A549 treated with ZK216348 at 1 μM for 4 hours (cell line): ENCODE measurements at places on chromosomes 4 and X. TPM values are rescaled to one million over a fixed set of nuclear protein-coding genes. Genes with fewer than 3 reads are reported as not detected.

Gene ZNF185
- 6.7 to 8.8 TPM (median 7.8 TPM) in 5 replicates for total RNA-seq

Gene PLAC8
- total RNA-seq = 0.78 to 1.6 TPM (median 1.2 TPM) in 4 of 5 replicates, not detected in the other

Gene CDS1
- 0.41 to 0.92 TPM (median 0.61 TPM) in 5 replicates for total RNA-seq

Gene ESX1
- total RNA-seq = 0.14 to 0.16 TPM in 2 of 5 replicates, not detected in the others

Gene CXCL1
- 8.3 to 14.5 TPM (median 12.0 TPM) in 5 replicates for total RNA-seq

Gene CSN1S1
- total RNA-seq = not detected in 5 replicates

Gene SOWAHB
- not detected in 5 replicates for total RNA-seq

Gene PCDH19
- 0.02 to 0.06 TPM (median 0.04 TPM) in 3 of 5 replicates, not detected in the others for total RNA-seq

Gene PDE5A
- 0.09 to 0.37 TPM (median 0.23 TPM) in 5 replicates for total RNA-seq

Gene RTL3
- 0.08 TPM in 1 of 5 replicates, not detected in the others for total RNA-seq

Gene BEX1
- not detected in 5 replicates for total RNA-seq

Gene PRAF2
- 37.3 to 50.2 TPM (median 43.8 TPM) in 5 replicates for total RNA-seq

Gene CSAG3
- total RNA-seq = not detected in 5 replicates

Gene HAND2
- total RNA-seq = 0.12 to 0.62 TPM (median 0.31 TPM) in 5 replicates

Gene LGI2
- total RNA-seq = 0.06 to 0.38 TPM (median 0.22 TPM) in 5 replicates

Gene REPS2
- total RNA-seq = 0.50 to 2.2 TPM (median 0.81 TPM) in 5 replicates

Gene FOXR2
- total RNA-seq = not detected in 5 replicates

Gene MAGEA1
- total RNA-seq = 0.09 to 0.28 TPM (median 0.18 TPM) in 4 of 5 replicates, not detected in the other

Gene LINC00632
- 1.1 to 2.3 TPM (median 1.8 TPM) in 5 replicates for total RNA-seq

Gene NEUROG2
- not detected in 5 replicates for total RNA-seq

Gene VEGFD
- 0.20 to 0.58 TPM (median 0.47 TPM) in 5 replicates for total RNA-seq

Gene MBNL3
- total RNA-seq = not detected in 5 replicates

Gene CYTL1
- total RNA-seq = not detected in 5 replicates

Gene ADAM29
- not detected in 5 replicates for total RNA-seq

Gene TRAM1L1
- 0.18 to 0.66 TPM (median 0.56 TPM) in 5 replicates for total RNA-seq

Gene BEND4
- total RNA-seq = not detected in 5 replicates

Gene SCML2
- total RNA-seq = 6.8 to 8.9 TPM (median 7.3 TPM) in 5 replicates

Gene CXCL11
- not detected in 5 replicates for total RNA-seq

Gene ARAP2
- 0.34 to 1.1 TPM (median 0.65 TPM) in 5 replicates for total RNA-seq

Gene PSAPL1
- total RNA-seq = 0.14 to 0.29 TPM (median 0.22 TPM) in 4 of 5 replicates, not detected in the other

Gene TACR3
- not detected in 5 replicates for total RNA-seq

Gene SCRG1
- not detected in 5 replicates for total RNA-seq

Gene PCSK1N
- 14.2 to 57.6 TPM (median 52.0 TPM) in 5 replicates for total RNA-seq

Gene EPGN
- total RNA-seq = not detected in 5 replicates

Gene RIBC1
- 0.86 to 1.5 TPM (median 1.3 TPM) in 5 replicates for total RNA-seq

Gene EXOC1L
- total RNA-seq = not detected in 5 replicates

Gene NEIL3
- 9.8 to 12.1 TPM (median 10.9 TPM) in 5 replicates for total RNA-seq

Gene PPEF1
- 0.70 to 1.4 TPM (median 1.1 TPM) in 5 replicates for total RNA-seq

Gene UBA1
- 140 to 208 TPM (median 193 TPM) in 5 replicates for total RNA-seq
